ENCODE measurements at places on chromosomes 1 and 21.

DNA sequence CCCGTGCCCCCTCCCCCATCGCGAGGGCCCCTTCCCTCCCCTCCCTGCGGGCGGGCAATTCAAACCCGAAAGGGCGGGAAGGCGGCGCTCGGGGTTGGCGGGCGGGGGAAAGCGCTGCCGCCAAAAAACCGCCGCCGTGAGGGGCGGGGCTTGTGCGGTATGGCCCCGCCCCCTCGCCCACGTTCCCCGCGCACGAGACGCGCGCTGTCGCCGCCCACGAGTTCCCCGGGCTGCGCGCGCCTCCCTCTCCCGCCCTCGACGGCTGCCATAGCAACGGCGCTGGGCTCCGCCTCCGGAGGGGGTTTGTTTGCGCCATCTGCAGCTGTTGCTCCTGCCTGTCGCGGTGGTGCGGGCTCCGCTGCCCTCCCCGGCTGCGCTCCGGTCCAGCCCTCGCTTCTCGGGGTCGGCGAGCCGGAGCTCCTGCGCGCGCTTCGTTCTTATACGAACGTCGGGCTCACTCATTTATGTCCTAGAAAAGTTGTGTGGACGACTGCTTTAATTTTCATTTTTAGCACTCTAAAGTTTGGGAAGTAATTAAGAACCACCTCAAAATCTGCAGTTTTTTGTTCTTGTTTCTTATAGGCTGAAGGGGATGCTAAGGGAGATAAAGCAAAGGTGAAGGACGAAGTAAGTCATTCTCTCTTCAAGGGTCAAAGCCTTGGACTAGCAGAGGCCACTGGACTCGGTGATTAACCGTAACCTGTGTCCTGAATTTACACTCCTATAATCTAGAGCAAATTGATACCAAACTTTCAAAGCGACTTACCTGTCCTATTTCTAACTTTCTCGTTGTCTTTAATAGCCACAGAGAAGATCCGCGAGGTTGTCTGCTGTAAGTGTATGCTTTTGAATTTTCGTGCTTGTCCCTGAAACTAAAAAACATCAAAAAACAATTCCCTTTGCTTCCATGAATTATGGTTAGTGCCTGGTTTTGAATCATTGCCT, 933 bp downstream of the HMGN2 start:
- DNase-seq = peak; percentile 95

- DNase-seq = no peak
Measured at GRCh38 chr1:149936992-149937705, 470 bp upstream of the MTMR11 start.

- no peak for DNase-seq
Measured at GRCh38 chr21:14600569-14601297, 54.6 kb upstream of the SAMSN1 start.

DNA sequence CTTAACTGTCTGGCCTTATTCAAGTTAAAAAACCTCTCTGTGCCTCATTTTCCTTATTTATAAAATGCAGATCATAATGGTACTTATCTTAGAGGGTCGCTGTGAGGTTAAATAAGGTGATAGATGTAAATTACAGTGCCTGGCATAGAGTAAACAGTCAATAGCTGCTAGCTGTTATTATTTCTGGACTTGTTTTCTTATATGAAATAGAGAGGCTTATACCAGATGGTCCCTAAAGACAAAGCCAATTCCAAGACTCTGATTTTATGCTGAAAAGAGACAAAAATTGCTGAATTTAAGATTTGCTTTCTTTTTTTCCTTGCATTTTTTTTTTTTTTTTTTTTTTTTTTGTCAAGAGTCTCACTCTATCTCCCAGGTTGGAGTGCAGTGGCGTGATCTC, 10.3 kb downstream of the PBX1 start:
- no peak for DNase-seq

- DNase-seq = no peak
Measured at GRCh38 chr1:83029050-83029449, 969.9 kb downstream of the TTLL7 start.

DNA sequence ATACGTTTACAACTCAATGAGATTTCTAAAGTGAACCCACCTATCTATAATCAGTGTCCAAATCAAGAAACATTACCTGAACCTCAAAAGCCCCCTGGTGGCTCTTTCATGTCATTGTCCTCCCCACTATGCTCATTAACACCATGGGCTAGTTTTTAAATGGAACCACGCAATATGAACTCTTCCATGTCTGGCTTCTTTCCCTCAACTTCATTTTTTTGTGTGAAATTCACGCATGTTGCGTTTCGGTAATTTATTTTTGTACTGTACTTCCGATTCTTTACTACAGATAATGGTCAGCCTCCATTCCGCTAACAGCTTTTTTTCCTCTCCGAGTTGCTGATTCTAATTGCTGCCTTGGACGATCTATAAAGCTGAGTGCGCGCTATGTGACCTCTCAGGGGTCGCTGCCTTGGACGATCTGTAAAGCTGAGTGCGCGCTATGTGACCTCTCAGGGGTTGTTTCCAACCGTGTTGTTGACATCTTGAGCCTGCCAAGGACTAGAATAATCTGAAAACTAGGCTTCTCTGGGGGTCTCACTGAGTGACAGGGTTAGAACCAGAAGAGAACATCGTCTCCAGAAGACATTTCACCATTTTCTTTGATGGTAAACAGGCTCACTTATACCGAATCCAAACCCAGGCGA, 1.1 kb upstream of the CACYBP start:
- DNase-seq = no peak

- no peak for DNase-seq
Measured at GRCh38 chr1:173406783-173407230, 70.3 kb upstream of the PRDX6 start.

- DNase-seq = no peak
Measured at GRCh38 chr1:100835866-100836842, 58.5 kb downstream of the EXTL2 start.

DNA sequence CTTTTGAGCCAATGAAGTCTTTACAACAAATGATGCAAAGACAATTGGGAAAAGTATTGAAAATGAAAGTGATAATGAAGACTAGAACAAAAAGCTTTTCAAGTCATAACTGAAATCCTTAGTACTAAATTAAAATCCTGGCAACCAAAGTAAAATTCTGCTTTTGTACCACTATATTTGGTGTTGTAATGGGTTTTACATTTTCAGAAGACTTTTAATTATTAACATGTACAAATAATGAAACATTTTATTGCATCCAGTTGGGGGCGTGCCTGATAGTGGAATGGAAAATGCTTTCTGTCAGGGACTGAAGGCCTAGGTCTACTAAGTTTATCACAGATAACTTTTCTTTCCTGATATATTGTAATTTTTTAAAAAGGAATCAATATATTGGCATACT, 89.4 kb downstream of the SDCCAG8 start:
- DNase-seq = no peak

DNA sequence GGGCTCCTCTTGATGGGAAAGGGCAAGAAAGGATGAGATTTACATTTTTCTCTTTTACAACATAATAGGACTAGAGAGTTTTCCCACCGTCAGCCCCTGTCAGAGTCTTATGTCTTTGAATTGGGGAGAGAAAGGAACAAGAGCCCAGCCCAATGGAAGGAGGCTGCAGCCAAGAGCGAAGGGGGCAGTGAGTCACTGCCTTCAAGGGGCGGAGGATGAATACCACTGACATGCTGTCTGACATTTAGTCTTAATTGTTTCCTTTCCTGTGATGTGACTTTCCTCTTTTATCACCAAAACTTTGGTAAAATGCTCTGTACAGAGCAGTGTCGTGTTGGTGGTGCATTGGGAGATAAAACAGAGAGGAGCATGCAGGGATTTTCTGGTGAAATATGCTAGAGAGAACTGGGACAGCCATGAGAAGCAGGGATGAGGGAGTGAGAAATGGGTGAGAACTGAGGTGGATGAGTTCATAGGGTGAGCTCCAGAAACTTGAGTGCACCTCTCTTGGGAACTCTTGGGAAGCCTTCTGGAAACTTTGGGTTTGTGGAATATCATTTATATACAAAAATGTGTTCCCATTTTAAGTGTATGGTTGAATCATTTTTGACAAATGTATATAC, 179.9 kb upstream of the FGGY start:
- no peak for DNase-seq

DNA sequence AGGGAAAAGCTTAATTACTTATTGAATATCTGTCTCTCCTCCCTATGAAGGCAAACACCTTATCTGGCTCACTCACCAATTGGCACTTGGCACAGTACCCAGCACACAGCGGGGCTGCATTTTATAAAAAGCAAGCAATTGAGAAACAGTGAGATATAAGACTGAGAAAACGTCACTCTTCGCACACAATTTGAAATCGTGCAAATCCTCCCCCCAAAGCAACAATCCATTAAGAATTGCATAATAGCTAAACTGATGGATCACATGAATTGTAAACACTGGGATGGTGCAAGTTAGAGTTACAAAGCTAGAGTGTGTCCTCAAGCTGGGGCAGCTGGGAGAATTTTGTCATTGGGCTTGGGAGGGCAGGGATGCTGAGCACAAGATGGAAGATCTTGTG, 27.1 kb downstream of the PRDX6 start:
- DNase-seq = no peak
